ENCODE measurements at places on chromosomes 16 and 17.

DNA sequence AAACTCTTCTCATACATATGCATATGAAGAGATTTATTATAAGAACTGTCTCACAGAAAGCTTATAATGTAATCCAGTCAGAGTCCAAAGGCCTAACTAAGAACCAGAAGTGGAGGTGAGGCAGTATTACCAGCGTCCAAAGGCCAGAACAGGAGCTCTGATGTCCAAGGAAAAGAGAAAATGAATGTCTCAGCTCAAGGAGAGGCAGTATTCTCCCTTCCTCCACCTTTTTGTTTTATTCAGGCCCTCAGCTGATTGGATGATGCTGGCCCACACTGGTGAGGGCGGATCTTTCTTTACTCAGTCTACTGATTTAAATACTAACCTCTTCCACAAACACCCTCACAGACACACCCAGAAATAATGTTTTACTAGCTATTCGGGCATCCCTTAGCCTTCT is 43.4 kb downstream of the FBXL20 start:
- DNase-seq = no peak

GRCh38 chr17:59561042-59561441 is 4.4 kb upstream of the DHX40 start:
- DNase-seq = peak; percentile 16

DNA sequence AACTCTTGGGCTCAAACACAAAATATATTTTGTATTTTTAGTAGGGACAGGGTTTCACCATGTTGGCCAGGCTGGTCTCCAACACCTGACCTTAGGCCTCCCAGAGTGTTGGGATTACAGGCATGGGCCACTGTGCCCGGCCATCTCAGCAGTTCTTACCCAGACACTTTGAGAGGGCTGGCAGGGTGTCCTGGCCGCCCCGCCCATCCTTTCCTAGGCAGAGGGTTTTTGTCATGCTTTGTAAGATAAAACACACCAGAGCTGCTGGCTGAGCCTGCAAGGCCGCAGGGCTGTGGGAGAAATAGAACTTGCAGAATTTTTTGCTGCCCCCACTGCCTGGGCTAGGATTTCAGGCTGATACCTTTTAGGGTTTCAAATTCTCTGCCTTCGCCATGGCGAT is 8.7 kb downstream of the PPL start:
- DNase-seq = no peak

DNA sequence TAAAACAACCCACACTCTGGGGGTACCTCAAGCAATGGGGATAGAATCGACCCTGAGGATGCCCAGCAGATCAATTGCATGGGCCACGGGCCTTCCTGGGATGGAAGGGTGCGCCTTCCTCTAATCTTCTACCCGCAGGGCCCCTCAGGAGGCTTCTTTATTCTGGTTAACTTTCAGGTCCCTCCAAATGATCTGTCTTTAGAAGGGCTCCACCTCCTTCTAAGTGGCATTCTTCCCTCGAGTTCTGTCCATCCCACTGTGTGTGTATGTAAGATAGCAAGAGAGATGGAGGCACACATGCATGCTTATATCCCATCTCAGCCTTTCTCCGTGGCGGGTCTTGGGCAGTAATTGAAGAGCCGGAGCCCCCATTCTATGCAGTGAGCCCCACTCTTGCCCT is 125.7 kb downstream of the MRM1 start:
- no peak for DNase-seq

DNA sequence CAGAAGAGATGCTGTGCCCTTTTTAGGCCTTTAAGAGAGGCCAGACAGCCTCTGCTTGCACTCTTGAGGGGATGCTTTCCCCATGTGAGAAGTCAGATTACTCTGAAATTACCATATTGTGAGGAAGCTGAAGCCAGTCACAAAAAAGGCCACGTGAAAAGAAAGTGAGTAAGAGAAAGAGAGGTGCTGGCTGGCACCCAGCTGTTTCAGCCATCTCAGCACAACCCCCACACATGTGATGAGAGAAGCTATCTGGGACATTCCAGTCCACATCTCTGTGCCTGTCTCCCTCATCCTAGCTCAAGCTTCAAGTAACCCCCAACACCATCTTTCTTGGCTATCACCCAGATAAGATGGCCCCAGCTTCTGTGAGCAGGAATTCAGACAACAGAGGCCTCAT is 131.4 kb downstream of the HS3ST2 start:
- no peak for DNase-seq

GRCh38 chr16:28003021-28003865 is 60.3 kb downstream of the GSG1L start:
- no peak for DNase-seq

DNA sequence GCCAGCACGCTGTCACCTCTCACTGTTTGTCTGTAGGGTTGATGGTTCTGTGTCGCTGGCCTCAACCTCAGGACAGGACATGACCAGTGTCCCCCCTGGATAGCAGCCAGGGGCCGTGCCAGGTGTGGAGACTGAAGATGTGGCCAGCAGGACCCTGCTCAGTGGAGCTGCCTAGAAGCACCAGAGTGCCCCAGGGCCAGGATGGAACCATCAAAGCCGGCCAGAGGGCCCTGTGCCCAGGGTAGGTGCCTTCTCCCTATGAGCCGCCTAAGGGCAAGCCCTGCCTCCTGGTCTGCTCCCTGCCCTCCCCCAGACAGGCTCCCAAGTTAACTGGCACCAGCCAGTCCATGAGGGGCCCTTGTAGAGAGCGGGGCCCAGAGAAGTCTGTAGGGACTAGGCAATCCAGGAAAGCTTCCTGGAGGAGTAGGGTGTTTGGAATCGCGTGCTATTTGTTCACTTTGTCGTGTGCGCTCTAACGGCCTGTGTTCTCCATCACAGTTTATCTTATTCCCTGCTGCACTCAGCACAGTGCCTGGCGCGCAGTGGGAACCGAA is 546 bp upstream of the NDUFB10 start:
- no peak for DNase-seq

- DNase-seq = no peak
Measured at GRCh38 chr17:83152227-83152744, 72.9 kb downstream of the METRNL start.

- DNase-seq = no peak
Measured at GRCh38 chr16:81625544-81626153, 153.4 kb upstream of the PLCG2 start.

DNA sequence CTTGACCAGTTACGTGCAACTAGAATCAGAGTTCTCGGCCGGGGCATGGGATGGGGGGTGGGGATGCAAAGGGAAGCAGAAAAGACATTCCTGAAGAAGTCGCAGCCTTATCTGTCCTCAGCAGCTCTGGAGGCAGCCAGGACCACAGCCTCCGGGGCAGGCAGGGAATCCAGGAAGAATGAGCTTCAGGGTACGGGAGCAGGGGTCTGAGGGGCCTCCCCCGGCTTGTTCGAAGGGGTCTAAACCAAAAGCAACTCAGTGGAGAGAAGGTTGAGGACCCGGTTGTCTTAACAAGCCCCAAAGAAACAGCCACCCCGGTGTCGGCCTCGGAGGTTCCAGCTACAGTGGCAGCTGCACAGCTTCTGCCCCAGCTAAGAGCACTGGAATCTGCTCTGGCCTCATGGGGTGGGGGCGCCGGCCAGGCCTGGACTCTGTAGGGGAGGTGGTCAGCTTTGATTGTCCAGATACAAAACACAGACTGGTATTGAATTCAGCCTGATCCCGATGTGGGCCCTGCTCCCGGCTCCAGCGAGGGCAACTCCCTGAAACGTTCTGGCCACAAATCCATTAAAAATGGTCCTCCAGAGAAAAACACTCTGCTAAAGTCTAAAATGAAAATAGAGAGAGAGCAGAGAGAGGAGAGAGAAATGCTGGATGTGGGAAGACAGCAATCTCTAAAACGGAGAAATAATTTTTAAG is 7.7 kb downstream of the HOXB4 start:
- DNase-seq = no peak

- no peak for DNase-seq
Measured at GRCh38 chr16:68732741-68733399, 4.2 kb upstream of the CDH1 start.

DNA sequence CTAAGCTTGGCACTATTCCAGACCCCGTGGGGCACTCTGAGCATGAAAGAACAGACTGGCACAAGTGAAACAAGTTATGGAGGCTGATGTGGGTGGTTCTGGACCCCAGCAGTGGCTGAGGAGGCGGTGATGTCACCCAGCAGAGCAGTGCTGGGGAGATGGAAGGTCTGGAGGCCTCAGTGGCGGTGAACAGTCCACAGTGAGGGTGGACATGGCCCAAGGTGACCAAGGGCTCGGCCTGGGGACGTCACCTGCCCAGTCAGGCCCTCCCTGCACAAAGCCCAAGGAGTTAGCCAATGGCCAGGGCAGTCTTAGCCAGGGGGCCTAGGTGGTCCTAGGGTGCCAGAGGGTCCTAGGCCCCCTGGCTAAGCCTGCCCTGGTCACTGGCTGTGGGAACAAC is 24.5 kb downstream of the SMPD3 start:
- DNase-seq = no peak

GRCh38 chr17:2801841-2802240 is 5.6 kb downstream of the RAP1GAP2 start:
- no peak for DNase-seq

- DNase-seq = no peak
Measured at GRCh38 chr17:20267459-20267842, 199.9 kb downstream of the LGALS9B start.

- DNase-seq = no peak
Measured at GRCh38 chr16:69941251-69942098, 9.7 kb upstream of the CLEC18A start.

DNA sequence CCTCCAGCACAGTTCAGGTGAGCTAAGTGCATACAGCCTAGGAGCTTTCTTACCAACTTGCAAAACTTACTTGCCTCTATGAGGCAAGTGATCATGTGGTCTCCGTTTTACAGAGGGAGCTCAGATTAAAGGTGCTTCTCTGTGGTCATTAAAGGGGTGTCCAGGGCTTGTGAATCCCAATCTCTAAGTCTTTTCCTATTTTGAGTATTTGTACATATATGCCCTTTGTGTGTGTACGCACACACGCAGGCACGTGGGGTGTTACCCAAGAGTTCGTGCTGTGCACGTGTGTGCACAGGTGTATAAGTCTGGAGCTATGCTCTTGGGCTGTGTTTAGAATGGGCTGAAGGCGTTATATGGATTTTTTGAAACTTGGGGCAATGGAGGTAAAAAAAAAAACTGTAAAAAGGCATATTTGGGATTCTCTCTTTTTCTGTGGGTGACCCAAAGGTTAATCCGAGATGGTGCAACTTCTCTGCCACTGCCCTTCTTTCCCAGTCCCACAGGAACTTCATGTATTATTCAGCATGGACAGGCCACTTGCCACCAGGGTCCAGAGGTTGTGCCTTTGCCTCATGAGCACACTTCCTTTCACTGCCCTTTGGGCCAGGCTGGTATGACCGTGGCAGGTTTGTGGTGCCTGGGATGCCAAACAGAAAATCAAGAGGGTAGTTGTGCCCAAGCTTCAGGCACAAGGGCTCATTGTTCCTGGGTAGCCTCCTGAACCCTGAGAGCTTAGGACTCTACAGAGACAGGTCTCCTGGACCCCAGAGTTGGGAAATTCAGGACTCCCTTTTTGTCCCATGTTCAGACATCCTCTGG is 1.5 kb downstream of the ABCC3 start:
- DNase-seq = no peak

GRCh38 chr16:17753434-17753833 is 282.7 kb upstream of the XYLT1 start:
- no peak for DNase-seq

DNA sequence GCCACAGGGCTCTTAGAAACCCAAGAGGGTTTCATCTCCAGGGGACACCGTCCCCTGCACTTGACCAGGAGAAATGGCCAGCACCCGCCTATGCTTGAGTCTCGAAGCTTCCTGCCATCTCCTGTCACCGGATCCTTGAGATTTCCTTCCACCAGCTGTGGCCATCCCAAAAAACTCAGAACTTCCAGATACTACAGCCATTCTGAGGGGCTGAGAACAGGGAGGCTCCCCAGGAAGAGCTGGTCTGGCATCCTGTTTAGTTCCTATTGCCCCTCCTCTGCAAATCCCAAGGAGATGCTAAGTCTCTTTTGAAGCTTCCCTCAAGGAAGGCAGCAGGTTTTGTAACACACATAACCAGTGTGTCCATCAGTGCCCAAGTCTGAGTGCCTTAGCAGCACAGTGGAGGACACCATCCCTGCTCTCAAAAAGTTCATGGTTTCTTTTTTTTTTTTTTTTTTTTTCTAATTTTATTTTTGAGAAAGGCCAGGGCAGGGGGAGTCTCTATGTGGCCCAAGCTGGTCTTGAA is 2.0 kb downstream of the UBALD2 start:
- peak; percentile 28 for DNase-seq

- no peak for DNase-seq
Measured at GRCh38 chr16:18842565-18842964, 41.2 kb upstream of the ARL6IP1 start.

- DNase-seq = no peak
Measured at GRCh38 chr17:10183931-10184930, 14.2 kb downstream of the GAS7 start.

GRCh38 chr16:48556243-48556912 is 53.6 kb downstream of the N4BP1 start:
- no peak for DNase-seq

- peak; percentile 88 for DNase-seq
Measured at GRCh38 chr17:75864448-75864871, 9.3 kb upstream of the WBP2 start.

- no peak for DNase-seq
Measured at GRCh38 chr16:23549938-23550337, 7.2 kb downstream of the EARS2 start.

DNA sequence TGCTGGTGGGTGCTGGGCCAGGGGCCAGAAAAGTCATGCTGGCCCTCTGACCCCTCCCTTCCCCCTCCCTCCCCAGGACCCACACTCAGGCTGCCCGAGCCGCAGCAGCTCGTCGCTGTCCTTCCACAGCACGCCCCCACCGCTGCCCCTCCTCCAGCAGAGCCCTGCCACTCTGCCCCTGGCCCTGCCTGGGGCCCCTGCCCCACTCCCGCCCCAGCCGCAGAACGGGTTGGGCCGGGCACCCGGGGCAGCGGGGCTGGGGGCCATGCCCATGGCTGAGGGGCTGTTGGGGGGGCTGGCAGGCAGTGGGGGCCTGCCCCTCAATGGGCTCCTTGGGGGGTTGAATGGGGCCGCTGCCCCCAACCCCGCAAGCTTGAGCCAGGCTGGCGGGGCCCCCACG is 8.3 kb upstream of the CISD3 start:
- DNase-seq = no peak

Measured in B cell (primary cell).